NT2/D1 (cell line): ENCODE measurements at places on chromosomes 5 and 9.

- DNase-seq = no peak
These were observed 34.8 kb downstream of the THBS4 start for GRCh38 chr5:80069918-80070318.

DNA sequence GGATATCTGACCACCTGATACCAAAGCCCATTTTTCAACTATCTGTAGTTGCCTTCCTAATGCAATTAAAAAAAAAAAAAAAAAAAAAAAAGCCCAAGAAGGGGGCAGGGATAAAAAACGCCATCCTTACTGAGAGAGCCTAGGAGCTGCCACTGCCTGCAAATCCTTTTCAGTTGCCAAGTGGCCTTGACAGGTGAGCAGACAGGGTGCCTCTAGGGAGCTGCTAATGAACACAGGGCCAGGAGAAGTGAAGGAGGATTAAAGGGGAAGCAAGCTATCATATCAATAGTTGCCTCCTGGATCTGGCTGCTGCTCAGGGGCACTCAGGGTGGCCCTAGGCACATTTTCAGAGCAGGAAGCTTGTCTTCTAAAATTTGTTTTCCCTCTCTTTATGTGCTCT is 547.4 kb downstream of the TLE1 start:
- no peak for DNase-seq

DNA sequence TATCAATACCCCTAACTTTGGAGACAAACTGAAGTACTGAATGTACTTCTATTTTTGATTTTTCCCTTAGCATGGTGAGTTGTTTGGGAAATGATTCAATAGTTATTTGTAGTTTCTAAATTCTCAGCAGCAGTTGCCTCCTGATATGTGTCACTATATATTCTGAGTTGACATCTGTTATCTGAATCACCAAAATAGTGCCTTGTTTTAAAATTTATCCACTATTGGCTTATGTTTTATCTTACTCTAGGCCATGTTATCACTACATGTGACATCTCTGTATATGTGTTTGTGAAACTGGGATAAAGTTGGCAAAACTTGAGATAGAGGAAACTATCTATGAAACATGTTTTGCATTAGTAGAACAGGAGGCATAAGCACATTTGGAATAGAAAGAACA is 317.6 kb downstream of the TLE4 start:
- DNase-seq = no peak

GRCh38 chr9:106843371-106843770 is 19.6 kb upstream of the ZNF462 start:
- no peak for DNase-seq

GRCh38 chr5:113321276-113321675 is 113.5 kb downstream of the TSSK1B start:
- no peak for DNase-seq
